ENCODE measurements at places on chromosomes 3 and 15.
A peak's percentile ranks its signal among the peaks of the same experiment; 100 is the strongest.

GRCh38 chr3:24853685-24854490 is 359.2 kb upstream of the THRB start:
- DNase-seq: no peak

DNA sequence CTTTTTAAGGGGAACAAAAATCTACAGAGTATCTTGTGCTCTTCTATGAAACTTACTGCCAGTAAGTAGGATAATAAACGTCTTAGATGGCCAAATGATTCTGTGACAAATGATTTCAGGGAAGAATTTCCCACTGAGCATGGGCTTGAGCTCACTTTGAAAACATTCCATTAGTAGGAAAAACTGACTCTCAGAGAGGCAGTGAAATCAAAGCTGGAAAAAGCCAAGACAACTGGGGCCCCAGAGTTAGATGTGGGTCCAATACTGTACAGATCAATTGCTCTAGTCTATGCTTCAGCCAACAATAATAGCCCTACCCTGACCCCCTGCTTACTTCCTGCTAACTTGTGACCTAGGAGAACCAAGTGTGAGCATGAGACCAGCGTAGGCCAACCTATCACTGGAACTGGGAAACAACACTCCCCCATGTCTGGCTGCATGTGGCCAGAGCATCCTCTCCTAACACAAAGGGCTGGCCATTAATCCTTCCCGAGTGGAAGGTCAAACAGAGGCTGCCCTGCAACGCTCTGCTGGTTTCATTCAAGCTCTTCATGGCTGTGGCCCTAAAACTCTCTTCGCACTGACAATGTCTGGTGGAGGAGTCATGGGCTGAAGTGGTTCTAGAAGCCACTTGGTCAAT is 68.8 kb downstream of the FOXB1 start:
- DNase-seq: no peak

DNA sequence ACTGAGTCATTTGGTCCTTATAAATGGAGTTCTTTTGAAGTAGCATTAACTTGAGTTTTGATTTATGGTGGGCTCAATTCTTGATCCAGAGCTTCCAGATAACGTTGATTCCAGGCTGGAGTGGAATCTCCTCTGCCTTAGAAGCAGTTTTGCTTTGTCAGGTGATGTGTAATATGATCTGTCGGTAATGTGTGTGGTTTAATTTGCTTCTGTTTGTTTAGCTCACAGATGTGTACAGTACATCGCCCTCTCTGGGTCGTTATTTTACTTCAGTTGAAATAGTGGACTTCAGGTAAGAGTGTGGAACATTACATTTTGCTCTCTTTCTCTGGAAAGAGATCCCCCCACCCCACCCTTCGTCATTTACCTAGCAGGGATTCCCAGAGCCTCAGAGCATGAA is 23.1 kb downstream of the C3orf52 start:
- no peak for DNase-seq

GRCh38 chr3:23076437-23076836 is 126.7 kb upstream of the UBE2E2 start:
- no peak for DNase-seq

DNA sequence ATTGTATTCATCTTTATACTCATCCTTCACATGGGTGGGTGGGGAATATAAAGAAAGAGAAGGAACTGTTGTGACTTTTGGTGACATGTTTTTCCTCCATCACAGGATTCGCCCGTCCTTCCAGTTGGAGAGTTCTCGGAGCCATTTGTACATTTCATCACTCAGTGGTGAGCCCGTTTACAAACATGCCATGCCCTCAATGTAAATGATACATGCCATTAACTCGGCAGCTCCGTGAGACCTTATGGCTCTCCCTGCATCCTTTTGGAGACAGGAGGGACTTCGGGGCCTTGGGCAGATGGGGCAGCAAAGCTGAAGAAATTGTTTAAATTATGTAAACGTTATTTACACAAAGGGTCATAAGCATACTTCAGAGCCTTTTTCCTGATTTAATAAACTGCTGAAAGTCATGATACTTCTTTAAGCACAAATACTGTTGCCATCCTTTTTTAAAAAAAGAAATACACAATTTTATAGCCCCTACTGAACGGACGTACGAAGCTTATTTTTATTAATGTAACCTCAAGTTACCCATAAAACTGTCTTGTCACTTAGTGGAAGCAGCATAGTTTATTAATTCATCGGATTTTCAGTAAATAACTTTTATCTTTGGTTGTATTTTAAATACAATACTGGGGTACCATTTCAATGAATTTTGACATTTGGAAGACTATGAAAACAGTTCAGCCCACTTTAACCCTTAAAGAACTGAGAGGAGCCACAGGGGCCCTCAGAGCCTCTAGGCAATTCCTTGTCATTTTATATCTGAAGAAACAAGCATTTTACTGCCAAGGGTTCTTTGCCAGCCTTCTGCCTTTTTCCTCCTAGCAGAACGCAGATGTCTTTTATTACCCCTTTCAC is 55.6 kb upstream of the SKOR1 start:
- no peak for DNase-seq

- DNase-seq: peak; percentile 30
Observed at GRCh38 chr3:124014366-124014942, 22.5 kb upstream of the ROPN1 start.

- DNase-seq: no peak
Observed at GRCh38 chr15:58324533-58324932, 107.3 kb upstream of the LIPC start.

- DNase-seq: no peak
Observed at GRCh38 chr3:8416965-8417364, 84.7 kb upstream of the LMCD1 start.

DNA sequence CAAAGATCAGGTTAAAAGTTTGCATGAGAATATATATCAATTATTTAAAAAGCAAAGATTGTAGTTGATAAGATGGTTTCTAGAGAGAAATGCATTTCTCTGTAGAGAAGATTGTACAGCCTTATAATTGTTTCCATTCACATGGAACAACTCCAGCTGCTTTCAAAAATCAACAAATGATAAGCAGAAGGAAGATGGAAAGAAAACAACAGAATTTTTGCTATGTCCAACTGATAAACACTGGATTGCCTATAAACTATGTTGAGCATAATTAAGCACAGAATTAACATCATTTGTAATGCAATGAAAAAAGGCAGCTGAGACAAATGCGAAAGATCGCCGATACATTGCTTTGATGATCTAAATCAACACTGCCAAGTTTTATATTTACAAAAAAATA is 89.0 kb downstream of the C3orf85 start:
- DNase-seq: no peak

- peak; percentile 73 for DNase-seq
Observed at GRCh38 chr3:64104691-64105111, 81.4 kb upstream of the PSMD6 start.

DNA sequence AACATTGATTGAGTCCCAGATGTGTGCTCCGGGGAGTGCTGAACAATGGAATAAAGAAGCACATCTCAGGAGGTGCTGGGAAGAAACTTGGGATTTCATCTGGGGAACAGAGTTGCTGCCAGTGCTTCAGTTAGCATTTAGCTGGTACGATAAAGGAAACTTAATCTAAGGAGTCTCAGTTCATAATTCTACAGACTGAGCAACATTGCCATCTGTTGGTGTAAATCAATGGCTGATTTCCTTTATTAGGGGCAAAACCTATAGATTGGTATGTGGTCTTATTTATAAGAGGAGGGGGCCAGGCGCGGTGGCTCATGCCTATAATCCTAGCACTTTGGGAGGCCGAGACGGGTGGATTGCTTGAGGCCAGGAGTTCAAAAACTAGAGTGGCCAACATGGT is 8.9 kb downstream of the MKRN2OS start:
- no peak for DNase-seq

DNA sequence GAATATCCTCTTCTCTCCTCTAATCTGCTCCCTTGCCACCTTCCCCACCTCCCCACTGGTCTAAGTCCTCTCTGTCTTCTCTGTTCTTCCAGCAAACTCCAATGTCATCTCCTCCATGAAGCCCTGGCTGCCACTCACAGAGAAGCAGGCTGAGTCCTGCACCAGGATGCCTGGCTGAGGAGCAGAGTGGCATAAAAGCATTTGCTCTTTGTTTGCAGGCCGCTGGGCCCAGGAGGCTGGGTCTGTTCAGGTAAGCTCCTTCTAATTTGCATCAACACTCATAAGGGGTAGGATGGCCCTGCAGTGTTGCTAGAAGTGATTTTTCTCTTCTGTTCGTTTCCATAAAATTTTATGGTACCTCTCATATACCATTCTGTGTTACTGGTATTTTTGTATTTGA is 43.2 kb upstream of the KLHL25 start:
- DNase-seq: no peak

GRCh38 chr15:47817969-47818548 is 100.8 kb downstream of the SEMA6D start:
- DNase-seq: no peak

GRCh38 chr3:39540162-39540921 is 72.9 kb downstream of the MOBP start:
- no peak for DNase-seq

- no peak for DNase-seq
Observed at GRCh38 chr15:101852356-101852755, 40.4 kb downstream of the OR4F15 start.

GRCh38 chr3:40653001-40653400 is 128.2 kb downstream of the ZNF621 start:
- DNase-seq: no peak

- DNase-seq: no peak
Observed at GRCh38 chr15:60003243-60004008, 685 bp upstream of the FOXB1 start.

- DNase-seq: no peak
Observed at GRCh38 chr15:66941108-66941711, 124.2 kb upstream of the SMAD3 start.

DNA sequence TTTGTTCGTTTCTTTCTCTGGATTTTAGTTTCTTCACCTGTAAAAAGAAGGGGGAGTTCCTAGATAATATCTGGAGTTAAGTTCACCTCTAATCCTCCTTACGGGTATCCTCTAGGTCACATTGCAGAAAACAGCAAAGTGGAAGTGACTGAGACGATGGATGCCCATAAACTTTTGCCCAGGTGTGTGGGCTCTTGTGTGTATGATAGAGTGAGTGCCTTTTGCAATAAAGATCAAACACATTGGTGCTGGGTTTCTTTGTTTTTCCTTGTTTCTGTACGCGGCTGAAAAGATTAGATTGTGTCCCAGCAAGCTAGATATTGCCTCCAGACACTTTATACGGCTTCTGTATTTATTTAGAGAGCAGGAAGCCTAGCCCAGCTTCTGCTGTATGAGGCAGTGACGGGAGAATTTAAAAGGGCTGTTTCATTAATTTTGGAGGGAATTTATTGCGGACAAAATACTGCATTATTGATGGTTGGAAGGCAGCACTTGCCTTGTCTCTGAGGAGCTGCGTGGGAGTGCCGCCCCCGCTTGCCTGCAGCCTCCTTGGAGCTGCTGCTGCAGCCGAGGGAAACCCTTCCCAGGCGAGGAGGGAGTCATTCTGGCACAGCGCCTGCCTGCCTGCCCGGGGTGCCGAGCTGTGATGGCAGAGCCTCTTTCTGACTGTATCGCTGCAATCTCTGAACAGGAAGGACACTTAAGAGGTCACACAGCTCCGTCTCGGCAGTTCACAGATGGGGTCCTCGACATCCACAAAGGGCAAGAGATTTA is 38.5 kb downstream of the PYDC2 start:
- peak; percentile 41 for DNase-seq

DNA sequence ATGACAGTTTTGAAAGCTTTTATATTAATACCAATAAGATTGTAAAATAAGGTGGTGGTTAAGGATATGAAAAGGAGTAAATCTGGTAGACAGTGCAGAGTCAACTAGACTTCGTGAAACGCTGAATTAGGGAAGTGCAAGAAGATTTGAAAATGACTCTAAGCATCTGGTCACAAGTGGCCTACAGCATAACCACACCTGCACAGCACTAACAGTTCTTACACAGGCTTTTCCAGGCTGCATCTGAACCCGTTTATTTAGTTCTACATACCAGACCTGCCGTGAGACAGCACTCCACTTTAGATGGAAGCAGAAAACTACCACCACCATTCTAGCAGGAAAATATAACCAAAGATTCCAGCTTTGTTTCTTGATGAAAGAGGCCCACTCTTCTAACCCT is 1.9 kb downstream of the DMXL2 start:
- DNase-seq: no peak

GRCh38 chr3:8473990-8474389 is 27.6 kb upstream of the LMCD1 start:
- no peak for DNase-seq

- no peak for DNase-seq
Observed at GRCh38 chr15:101133181-101133460, 118.7 kb downstream of the CHSY1 start.

DNA sequence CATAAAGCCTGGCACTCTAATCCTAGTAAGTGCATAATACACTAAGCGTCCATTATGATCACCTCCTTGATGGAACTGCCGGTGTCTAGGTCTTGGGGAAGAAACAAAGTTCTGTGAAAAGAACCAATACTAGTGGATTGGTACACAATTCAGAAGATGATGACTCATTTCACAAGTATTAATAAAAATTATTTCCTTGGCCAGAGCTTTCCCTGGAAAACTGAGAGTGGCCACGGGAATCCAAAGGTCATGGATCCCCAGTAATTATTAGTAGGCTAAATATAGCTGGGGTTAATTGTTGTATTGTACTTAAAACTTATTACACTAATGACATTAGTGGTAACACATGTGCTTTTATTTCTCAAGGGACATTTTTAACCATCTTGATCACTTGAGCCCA is 808.0 kb upstream of the NR2F2 start:
- DNase-seq: peak; percentile 4

DNA sequence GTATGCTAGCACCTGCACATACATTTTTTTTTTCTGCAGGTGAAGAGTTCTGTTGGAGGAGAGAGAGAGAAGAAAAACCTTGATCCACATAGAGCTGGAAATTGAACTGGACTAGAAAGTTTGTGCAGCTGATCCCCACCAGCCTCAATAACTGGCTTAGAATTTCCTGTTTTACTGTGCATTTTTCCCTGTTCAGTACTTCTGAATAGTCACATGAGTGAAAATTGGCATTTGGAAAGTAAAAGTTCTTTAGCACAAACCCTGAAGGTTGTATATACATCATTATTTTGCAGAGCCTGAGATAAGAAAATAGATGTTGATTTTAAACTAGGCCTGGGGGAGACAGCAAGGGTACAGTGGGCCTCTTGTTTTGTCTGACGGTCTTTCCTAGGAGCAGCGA is 42.3 kb downstream of the GHSR start:
- DNase-seq: no peak

Data from astrocyte (in vitro differentiated cells and primary cell).